ENCODE measurements at places on chromosomes 5 and 9.

DNA sequence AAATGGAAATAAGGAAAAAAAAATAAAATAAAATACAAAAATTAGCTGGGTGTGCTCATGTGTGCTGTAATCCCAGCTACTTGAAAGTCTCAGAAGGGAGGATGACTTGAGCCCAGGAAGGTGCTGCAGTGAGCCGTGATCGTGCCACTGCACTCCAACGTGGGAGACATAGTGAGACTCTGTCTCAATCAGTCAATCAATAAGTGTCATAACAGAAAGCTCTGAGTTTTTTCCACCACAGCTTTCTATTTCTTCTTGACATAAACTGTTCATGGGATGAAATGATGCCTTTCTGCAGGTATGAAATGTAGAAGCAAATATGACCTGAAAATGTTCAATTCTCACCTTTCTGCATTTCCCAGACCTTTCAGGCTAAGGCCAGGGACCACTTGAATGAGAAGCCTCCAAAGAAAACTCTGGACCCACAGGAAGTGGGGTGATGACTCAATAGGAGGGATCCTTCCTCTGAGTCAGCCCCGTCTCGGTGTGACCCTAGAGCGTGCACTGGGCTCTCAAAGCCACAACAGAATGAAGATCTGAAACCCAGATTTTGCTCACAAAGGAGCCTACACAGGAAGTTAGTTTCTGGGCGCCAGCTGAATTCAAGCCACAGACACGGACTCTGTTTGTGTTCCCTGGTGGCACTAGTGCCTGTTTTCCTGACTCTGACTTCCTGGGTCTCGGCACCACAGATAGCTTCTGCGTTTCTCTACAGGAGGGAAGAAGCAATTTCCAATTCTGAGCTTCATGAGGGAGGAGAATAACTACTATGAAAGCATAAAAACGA is 62.0 kb downstream of the ANKH start:
- no peak for DNase-seq

DNA sequence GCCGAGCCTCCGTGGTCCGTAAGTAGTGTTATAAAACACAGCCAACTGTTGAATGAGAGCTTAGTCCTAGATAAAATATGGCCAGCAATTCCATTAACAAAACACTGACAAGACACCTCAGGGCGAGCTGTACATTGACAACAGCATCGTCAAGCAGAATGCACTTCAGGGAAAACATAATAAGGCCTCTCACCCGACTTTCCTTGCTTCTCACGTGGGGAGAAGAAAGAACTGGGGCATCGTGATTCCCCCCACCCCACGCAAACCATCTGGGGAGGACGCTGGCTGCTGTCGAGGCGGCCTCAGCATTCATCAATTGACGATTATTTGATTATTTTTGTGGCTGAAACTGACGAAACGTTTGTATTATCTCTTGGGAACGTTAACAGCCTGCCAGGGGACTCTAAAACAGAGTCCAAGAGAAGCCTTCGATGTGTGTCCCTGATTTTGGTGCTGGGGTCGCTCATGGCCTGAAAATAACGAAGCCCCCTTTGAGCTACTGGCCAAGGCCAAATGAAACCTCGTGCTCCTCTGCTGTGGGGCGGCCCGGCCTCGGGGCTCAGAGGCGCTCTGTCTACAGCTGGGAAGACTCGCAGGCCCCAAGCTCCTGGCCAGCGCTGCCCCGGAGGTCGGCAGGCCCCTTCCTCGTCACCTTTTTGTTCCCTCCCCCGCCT is 464 bp downstream of the GDF9 start:
- no peak for DNase-seq

DNA sequence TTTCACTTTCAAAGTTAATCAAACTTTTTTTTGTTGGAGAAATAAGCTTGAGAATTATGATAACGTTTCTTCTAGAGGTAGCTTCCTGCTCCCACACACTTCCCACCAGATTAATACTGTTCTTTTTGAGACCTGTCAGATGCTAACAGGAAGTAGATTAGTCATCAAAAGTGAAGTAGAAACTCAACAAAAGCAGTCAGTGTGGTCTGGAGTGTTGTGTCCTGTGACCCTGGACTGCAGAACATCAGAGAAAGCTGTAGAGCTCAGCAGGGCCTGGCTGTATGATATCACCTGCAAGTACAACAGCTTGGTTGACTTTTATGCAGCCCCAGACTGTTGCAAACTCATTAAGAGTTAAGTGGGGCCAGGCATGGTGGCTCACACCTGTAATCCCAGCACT is 495.7 kb upstream of the CYLC2 start:
- no peak for DNase-seq

DNA sequence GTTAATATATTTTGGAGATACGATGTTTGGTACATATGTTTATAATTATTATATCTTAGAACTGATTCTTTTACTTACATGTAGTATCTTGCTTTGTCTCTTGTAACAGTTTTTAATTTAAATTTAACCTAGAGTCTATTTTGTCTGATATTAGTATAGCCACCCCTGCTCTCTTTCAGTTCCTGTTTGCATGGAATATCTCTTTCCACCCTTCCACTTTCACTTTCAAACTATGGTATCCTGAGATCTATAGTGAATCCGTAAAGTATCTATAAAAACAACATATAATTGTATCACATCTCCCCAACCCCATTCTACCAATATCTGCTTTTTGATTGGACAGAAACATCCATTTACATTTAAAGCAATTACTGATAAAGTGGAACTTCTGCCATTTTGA is 7.2 kb downstream of the IRGM start:
- DNase-seq: no peak

- no peak for DNase-seq
These were observed 803.6 kb downstream of the NR2F1-AS1 start for GRCh38 chr5:92777421-92777820.

DNA sequence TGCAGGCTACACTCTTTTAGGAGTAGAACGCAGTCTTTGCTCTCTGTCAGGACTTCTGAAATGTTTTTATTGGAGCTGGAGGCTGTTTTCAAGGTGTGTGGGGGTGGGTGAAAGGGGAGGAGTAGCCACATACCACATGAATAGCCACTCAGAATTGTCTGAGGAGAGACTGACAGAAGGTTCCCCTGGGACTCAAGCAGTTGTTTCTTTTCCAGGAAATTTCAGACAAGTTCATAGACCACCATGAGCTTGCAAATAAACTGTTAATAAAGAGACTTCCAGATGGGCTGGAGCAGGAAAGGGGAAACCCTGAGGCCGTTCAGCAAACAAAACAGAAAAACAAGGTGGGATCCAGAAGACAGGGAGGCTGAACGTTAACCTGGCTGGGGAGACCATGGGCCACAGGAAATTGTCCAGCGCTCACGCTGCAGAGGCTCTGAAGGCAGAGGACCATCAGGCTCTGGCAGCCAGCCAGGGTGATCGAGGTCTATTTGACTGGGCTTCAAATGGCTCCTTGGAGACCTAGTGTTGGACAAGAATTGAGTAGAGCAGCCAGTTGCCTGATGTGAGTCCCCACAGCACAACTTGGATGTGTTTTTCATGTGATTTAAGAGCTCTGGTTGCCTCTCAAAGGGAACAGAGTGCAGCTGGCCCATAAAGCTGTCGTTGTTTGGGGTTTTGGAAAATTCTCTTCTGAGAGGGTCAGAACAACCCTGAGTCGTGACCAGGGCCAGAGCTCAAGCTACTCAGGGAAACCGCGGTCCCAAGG is 159.2 kb upstream of the RAI14 start:
- no peak for DNase-seq

DNA sequence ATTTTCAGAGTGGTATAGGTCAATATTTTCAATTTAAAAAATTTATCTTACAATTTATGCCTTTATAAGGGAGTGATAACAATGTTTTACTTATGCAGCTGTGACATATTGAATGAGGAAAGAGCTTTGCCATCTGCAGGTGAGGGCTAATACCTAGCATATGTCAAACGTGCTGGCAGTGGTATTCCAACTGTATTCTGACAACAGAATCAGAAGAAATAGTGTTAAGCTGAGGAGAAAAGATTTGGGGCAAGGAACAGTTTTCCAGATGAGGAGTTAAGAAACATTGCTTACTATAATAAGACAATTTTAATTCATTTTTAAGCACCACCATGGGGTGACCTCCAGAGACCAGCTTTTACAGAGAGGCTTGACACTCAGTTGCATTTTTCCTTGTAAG is 267.8 kb upstream of the ZNF608 start:
- DNase-seq: no peak

DNA sequence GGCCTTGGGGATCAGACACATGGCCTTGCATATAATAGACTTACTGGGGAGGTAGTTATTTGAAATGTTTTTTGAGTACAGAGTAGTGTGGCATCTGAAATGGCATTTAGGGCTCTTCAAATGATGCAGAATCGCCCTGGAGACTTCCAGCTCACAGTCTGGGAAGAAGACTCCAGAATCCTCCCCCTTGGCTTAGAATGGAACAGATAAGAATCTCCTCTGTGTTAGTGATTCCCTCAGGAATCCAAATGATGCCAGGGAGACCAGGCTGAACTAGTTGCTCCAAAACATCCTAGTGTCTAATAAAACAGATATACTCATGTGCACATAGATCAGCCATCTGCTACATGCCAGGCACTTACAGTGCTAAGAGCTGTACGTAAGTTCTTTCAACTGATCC is 38.6 kb upstream of the SMC5 start:
- DNase-seq: peak; percentile 28

DNA sequence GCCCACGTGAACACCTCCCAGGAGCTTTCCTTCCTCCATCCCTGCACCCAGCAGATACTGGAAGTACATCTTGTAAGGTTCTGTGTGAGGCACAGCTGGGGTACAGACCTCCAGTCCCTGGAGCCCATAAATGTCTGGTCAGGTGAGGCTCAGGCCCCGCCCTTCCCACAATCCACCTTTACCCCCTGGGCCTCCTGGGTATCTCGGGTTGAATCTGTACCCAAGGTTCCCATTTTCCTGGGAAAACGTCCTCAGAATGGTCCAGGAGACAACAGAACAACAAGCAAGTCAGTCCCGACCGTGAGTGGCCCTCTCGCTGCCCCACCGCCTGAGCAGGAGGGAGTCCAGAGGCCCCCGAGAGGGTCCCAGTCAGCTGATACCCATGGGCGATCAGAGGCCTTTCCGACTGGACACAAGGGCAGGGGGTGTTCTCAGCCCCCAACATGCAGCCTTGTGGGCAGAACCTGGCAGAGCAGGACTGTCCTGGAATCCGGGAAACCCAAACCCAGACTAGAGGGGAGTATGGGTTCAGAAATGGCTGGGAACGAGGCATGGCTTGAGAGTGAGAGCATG is 4.3 kb downstream of the SPATA31E1 start:
- no peak for DNase-seq

GRCh38 chr5:2674456-2674855 is 77.0 kb downstream of the IRX2 start:
- DNase-seq: no peak

GRCh38 chr9:98790134-98790841 is 6.1 kb downstream of the ANKS6 start:
- DNase-seq: peak; percentile 73

- DNase-seq: no peak
These were observed 1247.0 kb upstream of the ACO1 start for GRCh38 chr9:31137176-31138160.
